ENCODE measurements at places on chromosomes 7 and 10.
A peak's percentile ranks its signal among the peaks of the same experiment; 100 is the strongest.

- DNase-seq = no peak
Measured at GRCh38 chr7:86913709-86914108, 145.7 kb downstream of the ELAPOR2 start.

- DNase-seq = no peak
Measured at GRCh38 chr7:105015390-105015965, 1.5 kb downstream of the KMT2E start.

DNA sequence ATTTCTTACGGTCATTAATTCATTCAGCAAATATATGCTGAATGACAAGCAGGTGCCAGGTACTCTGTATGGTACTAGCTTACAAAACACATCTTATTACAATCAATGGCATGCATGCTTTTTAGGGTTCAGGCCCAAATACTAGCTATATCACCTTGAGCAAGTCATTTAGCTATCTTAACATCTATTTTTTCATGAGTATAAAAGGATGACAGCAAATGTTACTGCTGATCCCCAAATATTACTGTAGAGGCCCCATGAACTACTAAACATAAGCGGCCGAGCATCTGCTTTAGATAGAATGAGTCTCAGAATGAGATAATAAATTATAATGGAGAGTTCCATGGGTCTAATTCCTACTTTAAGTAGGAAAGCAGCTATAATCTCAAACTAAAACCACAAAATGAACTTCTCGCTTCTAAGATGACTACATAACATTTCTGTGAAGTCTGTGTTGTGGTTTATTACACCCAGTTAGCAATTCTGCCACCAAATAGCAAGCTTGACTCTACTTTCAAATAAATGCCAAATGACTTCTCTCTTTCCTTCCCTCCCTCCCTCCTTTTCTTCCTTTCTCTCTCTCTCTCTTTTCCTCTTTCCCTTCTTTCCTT, 113.7 kb upstream of the LRRN3 start:
- no peak for DNase-seq

DNA sequence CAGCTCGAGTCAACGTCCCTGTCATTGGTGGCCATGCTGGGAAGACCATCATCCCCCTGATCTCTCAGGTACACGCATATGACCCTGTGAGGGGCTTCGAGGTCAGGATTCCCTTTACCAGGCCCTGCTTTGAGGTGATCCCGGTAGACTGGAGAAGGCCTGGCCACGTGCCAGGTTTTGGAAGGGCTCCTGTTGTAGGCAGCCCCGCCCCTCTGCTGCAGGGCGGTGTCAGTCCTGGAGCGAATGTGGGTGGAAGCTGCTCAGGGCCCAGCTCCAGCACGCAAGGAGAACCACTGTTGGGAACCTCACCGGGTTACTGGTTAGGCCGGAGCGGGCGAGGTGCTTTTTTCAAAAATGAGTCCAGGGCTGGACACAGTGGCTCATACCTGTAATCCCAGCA, 15.6 kb downstream of the MDH2 start:
- no peak for DNase-seq

- DNase-seq = no peak
Measured at GRCh38 chr10:95397747-95398146, 106.9 kb upstream of the PDLIM1 start.

GRCh38 chr10:29202386-29202940, 86.4 kb upstream of the LYZL1 start:
- DNase-seq = no peak

GRCh38 chr10:96488161-96488935, 25.4 kb downstream of the TLL2 start:
- no peak for DNase-seq

DNA sequence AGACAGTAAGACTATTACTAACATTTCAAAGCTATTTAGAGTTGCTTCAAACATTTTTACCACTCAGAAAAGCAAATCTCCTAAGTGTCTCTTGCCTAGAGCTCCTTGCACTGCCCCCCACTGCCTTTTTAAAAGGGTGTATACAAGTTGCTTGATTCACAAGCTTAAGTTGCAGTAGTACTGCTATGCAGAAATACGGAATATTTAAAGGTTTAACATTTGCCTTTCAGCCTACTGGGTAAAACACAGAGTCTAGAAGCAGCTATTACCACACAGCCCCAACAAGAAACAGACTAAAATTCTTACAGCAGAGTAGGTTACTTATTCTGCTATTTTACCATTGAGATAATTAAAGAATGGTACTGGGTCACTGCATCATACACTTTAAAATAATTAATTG, 128.5 kb downstream of the CNOT4 start:
- no peak for DNase-seq

- DNase-seq = peak; percentile 29
Measured at GRCh38 chr10:22320591-22321155, at the start of gene BMI1. Gene BMI1, plus strand, starts transcription at chr10:22321099. Its CDS starts 5,351 bp downstream, at chr10:22326450.

DNA sequence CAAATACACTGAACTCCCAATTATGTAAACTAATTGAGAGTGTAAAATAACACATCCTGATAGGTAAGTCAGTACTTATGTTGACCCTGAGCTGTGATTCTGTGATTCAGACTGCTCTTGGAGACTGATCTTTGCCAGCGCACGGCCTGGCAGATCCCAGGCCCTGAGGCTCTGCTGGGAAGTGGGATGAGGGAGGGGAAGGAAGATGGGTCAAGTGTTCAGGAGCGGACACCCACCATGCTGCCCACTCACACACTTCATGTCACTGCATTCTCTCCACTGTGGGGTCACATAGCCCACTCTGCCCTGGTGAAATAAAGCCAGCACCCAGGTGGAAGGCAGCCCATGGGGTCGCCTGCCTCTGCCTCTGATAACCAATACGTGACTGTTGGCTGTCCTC, 226.2 kb downstream of the TNS3 start:
- no peak for DNase-seq

DNA sequence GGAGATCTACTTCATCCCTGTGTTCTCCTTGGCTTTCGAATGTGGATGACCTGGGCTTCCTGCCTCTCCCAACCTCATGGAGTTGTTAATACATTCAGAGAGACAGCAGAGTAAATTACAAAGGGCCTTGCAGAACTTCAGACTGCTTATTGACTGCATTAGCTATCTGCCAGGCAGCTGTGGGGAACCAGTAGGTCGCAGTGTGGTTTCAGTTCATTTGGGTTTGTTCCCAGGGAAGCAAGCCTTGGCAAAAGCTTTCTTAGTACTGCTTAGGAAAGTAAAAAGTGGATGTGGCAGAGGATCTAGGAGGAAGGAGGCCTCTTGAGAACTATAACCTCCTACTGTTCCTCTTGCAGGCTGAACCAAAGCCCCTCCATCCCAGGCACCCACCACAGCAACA, 9.2 kb downstream of the NPFFR1 start:
- no peak for DNase-seq

DNA sequence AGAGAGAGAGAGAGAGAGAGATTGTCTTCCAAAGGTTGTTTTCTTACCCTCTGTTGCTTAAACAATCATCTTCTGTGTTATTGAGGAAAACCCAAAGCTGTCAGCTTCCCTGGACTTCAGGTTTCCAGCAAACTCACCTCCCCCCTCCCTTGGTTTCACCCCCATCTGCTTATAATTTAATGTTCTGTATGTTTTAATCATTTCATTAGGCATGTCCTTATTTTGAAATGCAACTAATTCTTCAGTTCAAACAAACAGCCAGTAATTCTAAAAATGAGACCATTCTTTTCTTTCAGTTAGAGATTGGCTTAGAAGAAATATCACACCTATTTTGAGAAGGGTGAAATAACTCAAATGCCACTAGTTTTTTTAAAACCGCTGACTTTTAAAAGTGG, 102.9 kb downstream of the FAM204A start:
- no peak for DNase-seq

DNA sequence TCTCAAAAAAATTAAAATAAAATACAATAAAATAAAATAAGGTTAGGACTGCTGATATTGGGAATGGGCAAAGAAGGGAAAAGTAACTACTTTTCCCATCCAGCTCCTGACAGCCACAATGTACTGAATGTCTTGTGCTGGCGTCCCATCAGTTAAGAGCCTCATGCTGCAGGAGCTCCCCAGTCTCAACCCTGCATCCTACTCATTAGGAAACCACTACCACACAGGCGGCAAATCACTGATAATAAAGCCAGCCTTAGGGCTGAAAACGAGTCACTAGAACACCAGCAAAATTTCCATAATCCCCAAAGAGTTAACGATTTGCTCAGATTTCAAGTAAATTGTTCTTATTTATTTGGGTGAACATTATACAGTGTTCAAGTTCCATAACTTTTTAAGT, 4.3 kb downstream of the YWHAG start:
- no peak for DNase-seq

DNA sequence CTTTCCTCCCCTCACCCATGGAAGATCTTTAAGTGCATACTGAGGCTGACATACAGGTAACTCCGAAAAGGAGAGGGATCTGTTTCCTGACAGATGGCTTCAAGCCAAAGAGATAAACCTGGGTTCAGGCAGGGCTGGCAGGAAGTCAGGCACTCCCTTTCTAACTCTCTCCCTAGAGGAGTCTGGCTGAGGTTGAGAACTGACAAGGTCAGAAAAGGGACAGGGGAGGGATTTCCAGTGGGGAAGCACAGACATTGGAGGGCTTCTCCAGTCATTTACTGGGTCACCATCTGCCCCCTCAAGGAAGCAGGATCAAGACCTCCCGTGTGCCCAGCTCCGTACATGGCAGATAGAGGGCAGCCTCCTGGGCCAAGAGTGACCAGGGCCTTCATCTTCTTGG, 31.6 kb downstream of the TLX1 start:
- no peak for DNase-seq

- DNase-seq = no peak
Measured at GRCh38 chr10:119208553-119208940, 1.2 kb downstream of the GRK5 start.

DNA sequence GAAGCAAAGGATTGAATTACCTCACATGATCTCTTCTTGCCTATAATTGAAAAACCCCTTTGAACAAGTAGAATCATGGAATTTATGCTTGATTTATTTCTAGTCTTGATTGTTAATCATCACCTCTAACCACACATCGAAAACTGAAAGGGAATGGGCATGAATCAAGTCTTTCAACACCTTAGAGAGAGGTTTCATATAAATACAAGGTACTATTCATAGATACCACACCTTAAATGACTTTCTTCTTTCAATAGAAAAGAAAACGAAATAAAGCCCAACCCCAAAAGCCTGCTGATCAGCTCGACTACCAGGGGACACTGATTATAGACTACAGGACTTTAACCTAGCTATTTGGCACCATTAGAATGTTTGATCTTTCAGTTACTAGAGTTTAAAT, 128.6 kb upstream of the PTPRZ1 start:
- DNase-seq = no peak

DNA sequence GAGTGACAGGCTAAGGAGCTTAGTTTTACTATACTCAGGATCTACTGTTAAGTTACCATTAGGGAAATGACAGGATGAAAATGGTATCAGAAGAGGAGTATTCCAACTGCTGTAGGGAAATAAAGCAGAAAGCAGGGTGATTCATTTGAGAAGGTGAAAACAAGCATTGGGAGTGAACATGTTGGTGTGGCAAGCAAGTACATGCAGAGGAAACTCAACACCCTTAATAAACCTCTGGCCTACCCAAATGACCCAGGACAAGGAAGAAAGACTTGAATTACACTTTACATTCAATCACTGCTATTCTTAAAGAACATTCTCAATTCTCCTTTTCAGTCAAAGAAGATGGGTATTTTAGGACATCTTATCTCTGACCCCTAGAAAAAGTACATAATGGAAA, 28.7 kb downstream of the ERLIN1 start:
- no peak for DNase-seq

DNA sequence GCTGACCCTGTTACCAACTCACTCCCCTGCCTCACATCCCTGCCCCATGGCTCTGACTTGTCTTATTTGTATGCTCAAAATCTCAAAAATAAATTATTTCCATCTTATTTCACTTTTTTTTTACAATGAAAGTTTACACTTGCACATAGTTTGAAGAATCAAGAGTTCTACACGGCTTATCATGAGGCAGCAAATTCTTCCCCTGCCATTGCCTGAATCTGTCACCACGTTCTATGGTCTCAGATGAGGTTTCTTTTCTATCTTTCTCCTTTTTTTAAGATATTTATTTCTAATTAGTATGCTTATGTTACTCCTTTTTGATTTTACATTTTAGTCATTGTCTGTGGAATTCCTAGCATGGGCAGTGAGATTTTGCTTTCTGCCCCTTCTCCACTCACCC, 28.4 kb downstream of the ARHGAP22 start:
- DNase-seq = no peak

GRCh38 chr10:130864961-130865818, 446.3 kb downstream of the TCERG1L start:
- no peak for DNase-seq

DNA sequence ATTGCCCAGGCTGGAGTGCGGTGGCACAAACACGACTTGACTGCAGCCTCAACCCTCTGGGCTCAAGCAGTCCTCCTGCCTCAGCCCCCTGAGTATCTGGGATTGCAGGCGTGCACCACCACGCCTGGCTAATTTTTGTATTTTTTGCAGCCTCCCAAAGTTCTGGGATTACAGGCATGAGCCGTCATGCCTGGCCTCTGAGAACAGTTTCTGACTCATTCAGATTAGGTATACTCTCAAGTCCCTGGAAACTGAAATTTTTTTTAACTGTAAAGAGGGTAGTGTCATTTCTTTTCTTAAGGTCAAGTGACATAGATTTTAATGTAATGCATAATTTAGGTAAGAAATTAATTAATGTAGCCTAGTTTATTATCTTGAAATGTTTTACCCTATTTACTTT, 104.7 kb downstream of the SEPTIN7 start:
- no peak for DNase-seq

DNA sequence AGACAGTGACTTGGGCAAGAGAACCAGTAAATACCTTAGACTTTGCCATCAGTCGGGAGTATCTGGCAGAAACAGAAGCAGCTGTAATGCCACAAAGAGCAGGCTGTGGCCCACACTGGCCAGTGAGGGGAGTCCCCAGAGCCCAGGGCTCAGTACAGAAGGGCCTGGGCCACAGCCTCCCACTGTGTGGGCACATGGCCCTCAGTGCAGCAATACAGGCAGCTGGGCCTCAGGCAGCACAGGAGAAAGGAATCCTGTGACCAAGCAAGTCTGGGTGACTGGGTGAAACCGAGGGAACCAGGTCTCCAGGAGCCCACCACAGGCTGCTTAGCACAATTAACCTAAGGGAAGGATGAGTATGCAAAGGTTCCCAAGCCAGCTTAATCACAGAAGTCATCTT, 14.0 kb downstream of the WDR91 start:
- DNase-seq = no peak

- DNase-seq = no peak
Measured at GRCh38 chr7:10483671-10484070, 490.0 kb upstream of the PHF14 start.

DNA sequence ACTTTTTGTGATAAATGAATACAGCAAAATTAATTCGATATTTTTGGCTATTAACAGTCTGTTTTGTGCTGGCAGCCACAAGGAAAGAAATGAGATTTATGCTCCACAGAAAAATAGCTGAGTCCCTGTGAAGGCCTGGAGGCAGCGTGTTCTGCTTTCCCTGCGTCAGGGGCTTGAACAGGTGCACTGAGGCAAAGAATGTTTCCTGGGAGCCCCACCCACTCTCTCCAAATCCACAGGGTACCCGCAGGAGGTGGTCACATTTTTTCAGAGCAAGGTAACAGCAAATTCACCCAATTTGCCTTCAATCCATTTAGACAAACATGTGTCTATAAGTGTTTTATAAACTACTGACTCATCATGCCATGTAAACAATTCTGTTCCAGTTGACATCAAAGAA, 308.1 kb downstream of the TCERG1L start:
- DNase-seq = no peak

GRCh38 chr7:131533151-131533559, 23.3 kb downstream of the PODXL start:
- DNase-seq = no peak
